ENCODE measurements at places on chromosomes 7 and 10.

DNA sequence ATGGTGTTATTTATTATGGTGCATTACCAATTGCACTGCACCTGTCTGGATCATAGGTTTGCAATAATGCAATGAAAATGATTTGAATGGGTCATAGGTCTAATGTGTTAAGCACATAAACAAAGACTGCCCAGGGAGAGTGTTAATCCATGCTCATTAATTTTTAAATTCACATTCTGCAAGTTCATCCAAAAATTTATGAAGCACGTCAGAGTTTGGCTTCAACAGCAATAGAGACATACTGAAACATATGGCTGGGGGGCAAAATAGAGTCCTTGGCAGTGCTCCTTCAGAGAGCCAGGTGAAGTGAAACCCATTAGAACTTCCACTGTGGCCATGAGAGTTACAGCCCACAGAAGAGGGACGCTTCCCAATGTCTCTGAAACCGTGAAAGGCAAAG is 441.1 kb downstream of the POM121L12 start:
- DNase-seq, result no peak

DNA sequence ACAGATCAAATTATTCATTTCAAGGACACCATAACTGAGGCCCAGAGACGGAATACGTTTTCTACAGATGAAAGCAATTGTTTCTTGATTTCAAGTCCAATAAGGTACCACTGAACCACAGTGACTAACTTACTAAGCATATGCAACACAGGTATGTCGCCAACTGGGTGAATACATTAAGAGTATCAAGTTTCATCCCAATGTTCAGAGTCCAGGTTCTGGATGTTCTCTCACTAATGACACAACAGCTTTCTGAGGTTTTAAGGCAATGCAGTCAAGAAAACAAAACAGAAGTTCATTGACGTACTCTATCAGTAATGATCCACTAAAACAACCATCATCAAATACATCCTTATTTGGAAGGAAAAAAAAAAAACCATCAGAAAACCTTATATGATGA is 35.8 kb downstream of the NSUN6 start:
- no peak for DNase-seq

GRCh38 chr7:34165927-34166550 is 260.7 kb downstream of the BMPER start:
- DNase-seq, result peak; percentile 7

GRCh38 chr10:1178506-1178905 is 122.3 kb downstream of the WDR37 start:
- DNase-seq, result no peak

- no peak for DNase-seq
These were observed 249.1 kb downstream of the DNAJB9 start for GRCh38 chr7:108818742-108819141.

DNA sequence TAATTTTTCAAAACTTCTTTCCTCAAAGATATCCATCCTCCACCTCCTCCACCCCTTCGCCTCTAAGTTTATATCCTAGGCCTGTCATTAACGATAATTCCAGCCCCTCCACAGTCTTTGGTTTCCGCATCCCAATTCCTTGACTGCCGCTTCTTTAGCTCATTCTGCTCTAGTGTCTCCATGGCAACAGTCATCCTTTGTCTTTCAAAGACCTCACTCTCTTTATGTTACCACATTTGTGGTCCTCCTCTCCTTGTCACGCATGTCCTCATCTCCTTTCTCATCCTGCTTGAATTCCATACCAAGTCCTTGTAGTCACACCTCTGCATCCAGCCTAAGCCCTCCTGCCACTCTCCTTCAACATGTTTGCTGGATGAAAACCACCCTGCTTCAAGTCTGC is 511.2 kb upstream of the KLF6 start:
- no peak for DNase-seq

- no peak for DNase-seq
These were observed 254.8 kb upstream of the PITRM1 start for GRCh38 chr10:3427347-3427746.

DNA sequence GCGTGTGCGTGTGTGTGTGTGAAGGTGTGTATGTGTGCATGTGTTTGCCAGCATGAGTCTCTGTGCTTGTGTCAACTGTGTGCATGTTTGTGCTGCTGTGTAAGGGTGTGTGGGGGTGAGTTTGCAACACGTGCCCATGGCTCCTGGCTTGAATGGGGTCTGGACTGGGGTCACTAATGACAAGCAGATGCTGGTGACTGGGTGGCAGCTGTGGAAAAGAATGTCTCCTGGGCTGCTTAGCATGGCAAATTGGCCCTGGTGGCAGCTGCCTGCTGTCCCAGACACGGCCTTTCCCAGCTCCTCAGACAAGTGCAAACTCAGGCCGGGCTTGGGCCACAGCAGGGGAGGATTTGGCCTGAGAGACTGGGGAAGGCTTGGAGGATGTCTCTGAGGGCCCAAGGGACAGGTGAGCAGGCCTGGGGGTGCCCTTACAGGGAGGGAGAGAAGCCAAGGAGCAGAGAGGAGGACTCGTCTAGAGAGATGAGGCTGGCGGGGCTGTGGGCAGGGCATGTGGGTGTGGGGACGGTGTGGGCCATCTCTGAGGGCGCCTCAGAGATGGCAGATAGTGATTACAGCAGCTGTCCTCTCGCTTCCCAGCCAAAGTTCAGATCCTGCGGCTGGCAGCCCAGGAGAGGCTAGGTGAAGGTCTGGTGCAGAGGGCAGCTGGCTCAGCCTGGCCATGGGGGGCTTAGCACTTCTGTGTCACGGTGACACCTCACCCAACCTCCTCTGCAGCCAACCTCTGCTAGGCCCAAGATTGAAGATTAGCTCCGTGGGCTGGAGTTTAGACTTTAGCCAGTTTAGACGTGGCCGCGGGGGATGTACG is 1.5 kb downstream of the AQP1 start:
- no peak for DNase-seq

GRCh38 chr7:122674502-122674901 is 24.4 kb downstream of the RNF133 start:
- DNase-seq, result no peak

- DNase-seq, result no peak
These were observed 108.6 kb upstream of the ABI1 start for GRCh38 chr10:26969145-26969926.

- no peak for DNase-seq
These were observed 273.0 kb upstream of the BMPER start for GRCh38 chr7:33632322-33632721.

DNA sequence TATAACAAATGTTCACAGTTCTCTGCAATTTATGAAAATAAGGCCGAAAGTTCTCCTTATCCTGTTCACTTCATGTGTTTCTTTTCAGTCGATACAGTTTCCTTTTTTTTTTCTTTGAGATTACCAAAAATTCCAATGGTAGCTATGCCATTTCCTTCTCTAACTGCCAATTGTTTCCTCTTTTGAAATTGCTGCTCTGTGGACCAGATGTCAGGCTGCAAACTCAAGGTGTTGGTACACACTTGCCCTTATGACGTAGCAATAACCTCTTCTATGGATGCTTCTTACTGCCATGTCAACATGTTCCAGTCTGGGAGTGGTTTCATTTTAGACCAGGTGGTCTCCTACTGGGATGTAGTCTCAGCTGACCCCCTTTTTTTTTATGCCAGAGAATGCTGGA is 52.9 kb downstream of the CASD1 start:
- DNase-seq, result no peak
